ENCODE measurements at places on chromosomes 3 and 15. TPM values are rescaled to one million over a fixed set of nuclear protein-coding genes. Genes with fewer than 3 reads are reported as not detected.

The LRRC2 gene
- total RNA-seq = 4.6 TPM

The LYZL4 gene
- not detected for total RNA-seq

DNA sequence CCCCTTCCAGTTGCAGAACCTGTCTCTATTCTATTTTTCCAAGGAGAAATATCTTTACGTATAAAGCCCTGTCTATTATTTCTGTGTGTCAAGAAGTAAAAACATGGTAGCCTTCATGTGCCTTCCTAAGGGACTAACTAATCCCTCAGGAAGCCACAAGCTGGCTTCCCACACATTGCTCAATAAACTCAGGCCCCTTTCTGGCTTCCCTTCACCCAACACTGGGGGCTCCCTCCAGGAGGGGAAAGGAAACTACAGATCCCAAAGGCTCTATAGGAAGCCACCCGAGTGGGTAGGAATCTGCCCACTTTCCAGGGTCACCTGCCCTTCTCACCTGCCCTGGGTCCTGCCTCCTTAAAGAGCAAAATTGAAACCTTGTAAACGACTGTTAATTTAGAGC, 4.6 kb downstream of the TLE3 start:
- peak overlapping the region; percentile 12 for H3K4me3 ChIP-seq
- H3K27me3 ChIP-seq = no peaks in the 10 kb centered on the region
- peaks cover 74% of the 10 kb centered on the region for H3K4me1 ChIP-seq
- H3K36me3 ChIP-seq = peaks cover 7% of the 10 kb centered on the region
- H3K27ac ChIP-seq = peak overlapping the region; percentile 99

- H3K36me3 ChIP-seq = peaks cover 15% of the 10 kb centered on the region
- no peaks in the 10 kb centered on the region for H3K27me3 ChIP-seq
- DNase-seq = no peak
- H3K27ac ChIP-seq = no peak overlapping the region
- H3K4me1 ChIP-seq = no peaks in the 10 kb centered on the region
These were observed 357.7 kb downstream of the TBC1D5 start for GRCh38 chr3:17384567-17385296.

The OXTR gene
- 0.41 TPM for total RNA-seq
